ENCODE measurements at places on chromosomes 7 and 10. TPM values are rescaled to one million over a fixed set of nuclear protein-coding genes. Genes with fewer than 3 reads are reported as not detected.

The DCLRE1C gene
- 12.6 TPM for total RNA-seq

The SRGN gene
- total RNA-seq: 112 TPM

The PGAM2 gene
- total RNA-seq: under 0.01 TPM

The FZD1 gene
- 5.2 TPM for total RNA-seq

The CCDC3 gene
- total RNA-seq: 0.43 TPM

All from fibroblast of villous mesenchyme (primary cell).